ENCODE measurements at places on chromosomes 16 and 17. TPM values are rescaled to one million over a fixed set of nuclear protein-coding genes. Genes with fewer than 3 reads are reported as not detected.

DNA sequence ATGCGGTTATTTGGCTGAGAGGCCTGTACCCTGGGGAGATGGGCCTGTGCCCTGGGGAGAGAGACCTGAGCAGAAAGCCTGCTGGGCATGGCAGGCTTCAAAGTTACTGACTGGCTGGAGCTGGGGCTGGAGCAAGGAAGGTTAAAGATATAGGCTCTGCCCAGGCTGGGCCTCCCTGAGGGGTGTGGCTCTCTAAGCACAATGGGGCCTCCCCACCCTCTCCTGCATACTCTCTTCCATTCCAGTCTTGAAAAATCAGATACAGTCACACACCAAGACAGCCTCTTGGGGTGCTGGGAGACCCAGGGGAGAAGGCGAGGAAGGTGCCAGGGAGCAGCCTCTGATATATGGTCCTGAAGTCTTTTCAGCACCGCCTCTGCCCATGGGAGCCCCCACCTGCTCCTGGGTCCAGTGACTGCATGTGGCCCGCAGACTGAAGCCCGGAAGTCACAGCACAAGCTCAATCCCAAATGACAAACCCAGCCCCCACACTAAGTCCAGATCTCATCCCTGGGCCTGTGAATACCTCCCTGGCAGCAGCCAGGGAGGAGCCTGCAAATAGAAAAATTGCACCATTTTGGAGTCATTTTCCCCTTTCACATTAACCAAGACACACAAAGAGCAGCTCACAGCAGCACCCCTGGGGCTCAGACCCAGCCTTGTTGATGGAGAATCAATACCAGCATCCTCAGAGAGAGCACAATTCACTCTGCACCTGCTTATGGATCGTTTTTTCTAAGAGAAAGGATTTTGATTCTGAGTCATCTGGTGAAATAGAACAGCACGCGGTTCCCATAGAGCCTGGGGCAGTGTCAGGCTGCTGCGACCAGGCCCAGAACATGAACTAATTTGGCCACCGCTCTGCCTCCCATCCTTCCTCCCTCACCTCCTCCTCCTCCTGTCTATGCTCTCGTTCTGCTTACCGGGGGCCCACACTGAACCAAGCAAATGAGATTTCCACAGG is 25.6 kb upstream of the CACNG1 start:
- peak; percentile 71 for DNase-seq

DNA sequence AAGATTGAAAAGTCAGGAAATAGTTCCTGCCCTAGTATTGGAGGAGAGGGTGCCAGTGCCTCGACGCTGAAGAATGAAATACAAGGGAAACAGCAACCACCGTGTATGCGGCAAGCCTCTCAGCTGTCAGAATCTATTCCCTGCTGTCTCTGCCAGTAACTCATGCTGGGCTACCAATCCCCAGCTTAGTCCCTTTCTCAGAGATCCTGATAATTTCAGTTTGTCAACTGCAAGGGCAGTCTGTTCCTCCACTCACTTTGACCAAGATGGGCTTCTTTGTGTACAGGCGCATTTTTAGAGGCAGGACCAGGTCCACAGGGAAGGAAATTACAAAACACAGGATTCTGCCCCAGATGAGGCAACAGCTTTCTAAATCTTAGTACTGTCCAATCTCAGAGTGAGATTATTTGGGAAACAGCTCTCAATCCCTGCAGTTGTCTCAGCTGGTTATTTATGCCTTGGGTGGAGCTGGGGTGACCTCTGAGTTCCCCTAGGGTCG is 1.3 kb downstream of the NQO1 start:
- DNase-seq: no peak

- no peak for DNase-seq
These were observed 5.8 kb downstream of the CRHR1 start for GRCh38 chr17:45789874-45790273.

DNA sequence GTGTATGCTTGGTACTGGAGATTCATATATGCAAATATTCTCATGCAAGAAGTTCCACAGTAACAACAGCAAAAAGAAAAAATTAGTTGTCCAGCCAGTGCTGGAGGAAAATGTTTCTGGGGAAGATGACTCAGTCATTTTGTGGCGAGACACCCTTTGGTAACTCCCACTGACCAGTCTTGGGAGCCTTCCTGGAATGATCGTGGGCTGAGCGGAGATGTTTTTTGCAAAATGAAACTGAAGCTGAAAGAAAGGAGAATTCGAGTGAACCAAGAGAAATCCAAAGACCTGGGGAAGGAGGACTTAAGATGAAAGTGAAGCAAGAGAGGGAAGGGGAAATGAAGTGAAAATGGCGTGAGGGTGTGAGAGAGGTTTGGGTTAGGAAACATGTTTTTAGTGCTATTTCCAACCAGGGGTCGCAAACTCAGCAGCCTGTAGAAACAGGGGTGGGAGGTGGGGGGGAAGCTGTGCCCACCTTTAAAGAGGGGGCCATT is 5.2 kb downstream of the ITPRIPL2 start:
- DNase-seq: peak; percentile 56

DNA sequence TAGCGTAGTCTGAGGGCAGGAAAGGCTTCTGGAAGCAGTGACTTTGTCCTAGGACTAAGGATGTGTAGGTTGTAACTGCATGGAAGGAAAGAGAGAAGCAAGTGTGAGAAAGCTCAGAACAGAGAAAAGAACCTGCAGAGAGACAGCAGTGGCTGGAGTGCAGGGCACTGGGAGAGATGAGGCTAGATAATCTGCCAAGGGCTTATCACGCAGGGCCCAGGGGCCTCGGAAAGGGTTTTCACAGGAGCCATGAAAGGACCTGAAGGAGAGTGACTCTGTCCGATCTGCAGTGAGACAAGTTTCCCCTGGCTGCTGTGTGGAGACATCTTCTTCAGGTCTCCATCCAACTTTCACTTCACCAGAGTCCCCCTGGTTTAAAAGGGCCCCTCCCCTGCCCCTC is 7.1 kb upstream of the SRCAP start:
- no peak for DNase-seq

DNA sequence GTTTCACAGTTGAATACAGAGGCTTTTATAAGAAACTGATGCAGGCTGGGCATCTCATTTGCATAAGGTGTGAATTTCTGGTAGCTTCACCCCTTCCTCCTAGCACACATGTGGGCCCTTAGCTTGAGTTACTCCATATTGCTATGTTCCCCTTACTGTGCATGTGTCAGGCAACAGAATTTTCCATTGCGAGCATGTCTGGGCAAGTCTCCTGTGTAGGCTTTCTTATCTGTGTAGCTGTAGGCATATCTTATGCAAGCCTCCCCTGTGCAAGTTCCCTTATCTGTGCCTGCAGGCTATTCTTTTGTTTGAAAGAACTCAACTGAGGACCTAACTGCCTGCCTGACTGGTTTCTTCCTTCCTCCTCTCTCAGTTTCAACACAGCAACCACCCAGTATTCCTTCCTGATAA is 597.4 kb upstream of the CDH5 start:
- no peak for DNase-seq

DNA sequence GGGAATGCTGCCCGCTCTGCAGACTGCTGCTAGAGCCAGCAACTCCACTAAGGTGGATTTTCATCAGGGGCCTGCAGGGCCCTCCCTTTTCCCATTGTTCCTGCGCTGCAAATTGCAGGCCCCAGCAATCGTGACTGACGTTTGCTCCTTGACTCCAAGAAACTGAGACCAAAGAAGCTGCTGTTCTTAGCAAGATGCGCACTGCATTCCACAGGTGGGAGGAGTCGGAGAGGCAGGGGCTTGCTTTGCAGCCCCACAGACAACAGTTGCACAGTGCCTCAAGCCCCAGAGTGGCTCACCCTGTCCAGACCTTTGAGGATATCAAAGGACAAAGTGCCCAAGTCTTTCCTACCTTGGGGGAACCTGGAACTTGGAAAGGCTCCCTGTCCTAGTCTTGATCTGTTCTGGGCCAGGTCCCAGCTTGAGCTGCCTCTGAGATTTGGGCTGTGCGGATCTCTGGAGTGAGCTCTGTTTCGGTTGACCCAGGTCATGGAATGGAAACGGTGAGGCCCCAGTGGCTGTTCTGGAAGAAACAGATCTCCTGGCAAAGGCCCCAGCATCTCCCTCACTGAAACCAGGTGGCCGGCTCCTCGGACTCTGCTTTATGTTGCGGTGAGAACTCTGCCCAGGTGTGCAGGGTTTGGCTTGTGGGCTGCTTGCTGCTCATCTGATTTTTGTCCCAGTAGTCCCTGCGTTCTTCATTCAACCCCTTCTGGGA is 24.9 kb downstream of the PLCD3 start:
- no peak for DNase-seq

DNA sequence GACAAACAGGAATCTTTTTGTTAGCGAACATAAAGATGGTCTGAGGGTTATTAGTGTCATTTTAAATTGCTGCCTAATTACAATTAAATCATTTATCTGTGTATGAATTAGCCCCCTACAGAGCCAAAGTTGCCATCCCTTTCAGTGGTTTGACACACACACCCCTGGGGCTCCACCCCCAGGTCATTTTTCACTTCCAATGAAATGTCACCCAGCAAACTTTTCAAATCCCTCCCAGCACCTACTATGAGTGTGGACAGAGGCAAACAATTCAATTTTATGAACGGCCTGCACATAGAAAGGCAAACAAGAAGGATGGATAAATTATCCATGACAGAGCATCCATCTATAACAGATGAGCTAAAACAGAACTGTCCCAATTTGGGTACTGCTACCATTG is 2.4 kb downstream of the MYH10 start:
- no peak for DNase-seq

- no peak for DNase-seq
These were observed 22.7 kb downstream of the MYO1D start for GRCh38 chr17:32854207-32854606.

- no peak for DNase-seq
These were observed 1.0 kb downstream of the SLC16A6 start for GRCh38 chr17:68289936-68290267.

- DNase-seq: no peak
These were observed 68.6 kb downstream of the CCT6B start for GRCh38 chr17:34892461-34893249.

DNA sequence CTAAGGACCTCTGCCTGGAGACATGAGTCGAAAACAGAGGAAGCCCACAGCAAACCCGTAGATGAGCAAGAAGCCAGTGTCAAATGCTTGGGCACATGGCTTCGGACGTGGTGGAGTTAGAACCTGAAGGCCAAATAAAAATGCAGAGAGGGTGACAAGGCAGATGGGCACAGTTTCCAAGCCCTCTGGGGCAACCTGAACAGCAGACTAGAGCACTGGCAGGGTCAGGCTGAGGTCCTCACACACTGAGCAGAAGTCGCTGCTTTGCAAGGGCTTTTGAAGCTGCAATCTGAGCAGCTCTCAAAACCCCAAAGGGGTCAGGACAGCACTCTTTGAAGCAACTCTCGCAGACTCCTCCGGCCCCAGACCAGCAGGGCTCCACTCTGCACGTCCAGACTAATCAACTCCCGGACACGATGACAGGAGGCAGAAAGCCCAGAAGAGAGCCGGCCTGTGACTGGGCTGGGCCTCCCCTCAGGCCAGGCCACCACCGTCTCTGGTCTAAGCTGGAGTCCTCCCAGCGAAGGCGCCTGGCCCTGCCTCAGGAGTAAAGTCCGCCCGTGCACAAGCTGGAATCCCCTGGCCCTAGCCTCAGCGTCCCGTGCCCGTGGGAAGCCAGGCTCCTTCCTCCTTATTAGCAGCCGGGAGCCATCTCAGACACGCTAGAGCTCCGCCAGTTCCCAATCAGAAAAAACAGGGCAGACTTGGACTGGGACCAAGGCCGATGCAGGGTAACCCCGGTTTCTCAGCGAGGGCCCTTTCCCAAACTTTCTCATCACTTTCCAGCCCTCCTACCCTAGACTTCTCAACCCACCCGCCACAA is 924 bp downstream of the SMARCD2 start:
- peak; percentile 60 for DNase-seq

DNA sequence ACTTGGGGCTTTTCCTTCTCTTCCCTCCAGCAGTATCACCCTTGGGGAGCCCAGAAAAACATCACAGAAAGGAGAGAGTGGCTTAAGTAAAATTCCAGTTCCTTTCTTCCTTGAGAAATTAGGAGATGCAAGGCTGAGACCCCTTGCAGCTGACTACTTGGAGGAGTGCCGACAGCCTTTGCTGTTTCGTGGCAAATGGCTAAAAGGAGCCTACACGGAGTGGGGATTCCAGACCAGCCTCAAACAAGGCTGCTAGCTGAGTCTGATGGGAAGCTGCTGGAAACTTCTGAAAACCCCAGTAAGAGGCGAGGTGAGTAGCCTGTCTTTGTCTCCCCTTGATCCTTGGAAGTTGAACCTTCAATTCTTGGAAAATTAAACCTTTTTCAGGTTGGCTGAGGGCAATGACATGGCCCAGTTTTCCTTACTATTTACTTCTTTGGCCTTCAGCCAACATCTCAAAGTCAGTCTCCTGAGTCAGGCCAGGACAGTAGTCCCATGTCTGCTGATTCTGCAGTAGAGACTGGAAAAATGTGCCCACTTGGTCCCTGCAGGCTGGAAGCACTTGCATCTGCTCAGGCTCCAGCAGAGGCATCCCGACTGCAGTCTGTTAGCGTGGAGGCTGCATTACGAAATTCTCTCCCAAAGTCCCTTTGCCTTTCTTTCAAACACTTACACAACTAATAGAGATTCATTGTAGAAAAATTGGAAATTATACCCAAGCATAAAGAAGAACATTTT is 23.4 kb downstream of the SMIM36 start:
- no peak for DNase-seq

GRCh38 chr17:19357761-19358160 is 4.8 kb downstream of the B9D1 start:
- no peak for DNase-seq

- no peak for DNase-seq
These were observed 75.9 kb downstream of the LMF1 start for GRCh38 chr16:894841-895240.

- DNase-seq: no peak
These were observed 4.4 kb downstream of the TPSAB1 start for GRCh38 chr16:1244881-1245280.

DNA sequence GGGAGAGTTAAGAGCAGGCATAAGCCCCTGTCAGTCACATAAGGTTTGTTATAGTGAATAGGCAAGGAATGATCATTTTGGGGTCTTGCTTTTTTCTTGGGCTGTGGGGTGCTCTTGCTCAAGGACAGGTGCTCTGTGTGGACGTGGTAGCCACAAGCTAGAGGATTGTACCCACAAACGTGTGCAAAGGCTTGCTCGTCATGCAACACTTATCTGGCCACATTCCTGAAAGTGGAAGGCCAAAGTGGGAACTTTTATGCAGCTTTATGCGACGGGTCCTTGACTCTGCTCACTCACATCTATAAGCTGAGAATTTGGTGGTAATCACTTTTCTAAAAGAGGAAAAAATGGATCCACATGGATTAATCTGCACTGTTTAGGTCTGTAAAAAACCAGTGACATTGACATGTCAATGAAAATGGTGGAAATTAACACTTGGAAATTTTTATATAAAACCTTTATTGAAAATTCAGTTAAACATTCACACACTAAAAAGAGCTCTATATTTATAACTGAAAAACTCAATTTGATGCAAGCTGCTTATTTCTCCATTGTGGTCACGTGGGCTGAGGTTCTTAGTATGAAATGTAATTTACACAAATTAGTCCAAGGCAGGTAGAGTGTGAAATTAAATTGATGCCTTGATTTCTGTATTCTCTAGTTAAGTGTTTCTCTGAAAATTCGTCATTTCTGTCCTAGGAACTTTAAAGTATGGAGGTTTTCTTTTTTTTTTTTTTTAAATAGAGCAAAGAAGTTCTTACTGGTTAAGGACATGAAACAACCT is 162.3 kb downstream of the MSI2 start:
- no peak for DNase-seq

ABCC12 gene
- not detected for total RNA-seq

TPPP3 gene
- total RNA-seq: 5.8 TPM

FBXL16 gene
- total RNA-seq: not detected

WFIKKN1 gene
- 0.14 TPM for total RNA-seq

SPEM3 gene
- total RNA-seq: not detected

METRN gene
- total RNA-seq: 79.7 TPM

OR3A3 gene
- not detected for total RNA-seq

OTOP3 gene
- not detected for total RNA-seq

SOX8 gene
- total RNA-seq: 3.3 TPM

KRTAP2-3 gene
- not detected for total RNA-seq

LHX1 gene
- not detected for total RNA-seq

MLST8 gene
- 7.5 TPM for total RNA-seq
